ENCODE measurements at places on chromosomes 13 and 19. TPM values are rescaled to one million over a fixed set of nuclear protein-coding genes. Genes with fewer than 3 reads are reported as not detected.
A peak's percentile ranks its signal among the peaks of the same experiment; 100 is the strongest.

DNA sequence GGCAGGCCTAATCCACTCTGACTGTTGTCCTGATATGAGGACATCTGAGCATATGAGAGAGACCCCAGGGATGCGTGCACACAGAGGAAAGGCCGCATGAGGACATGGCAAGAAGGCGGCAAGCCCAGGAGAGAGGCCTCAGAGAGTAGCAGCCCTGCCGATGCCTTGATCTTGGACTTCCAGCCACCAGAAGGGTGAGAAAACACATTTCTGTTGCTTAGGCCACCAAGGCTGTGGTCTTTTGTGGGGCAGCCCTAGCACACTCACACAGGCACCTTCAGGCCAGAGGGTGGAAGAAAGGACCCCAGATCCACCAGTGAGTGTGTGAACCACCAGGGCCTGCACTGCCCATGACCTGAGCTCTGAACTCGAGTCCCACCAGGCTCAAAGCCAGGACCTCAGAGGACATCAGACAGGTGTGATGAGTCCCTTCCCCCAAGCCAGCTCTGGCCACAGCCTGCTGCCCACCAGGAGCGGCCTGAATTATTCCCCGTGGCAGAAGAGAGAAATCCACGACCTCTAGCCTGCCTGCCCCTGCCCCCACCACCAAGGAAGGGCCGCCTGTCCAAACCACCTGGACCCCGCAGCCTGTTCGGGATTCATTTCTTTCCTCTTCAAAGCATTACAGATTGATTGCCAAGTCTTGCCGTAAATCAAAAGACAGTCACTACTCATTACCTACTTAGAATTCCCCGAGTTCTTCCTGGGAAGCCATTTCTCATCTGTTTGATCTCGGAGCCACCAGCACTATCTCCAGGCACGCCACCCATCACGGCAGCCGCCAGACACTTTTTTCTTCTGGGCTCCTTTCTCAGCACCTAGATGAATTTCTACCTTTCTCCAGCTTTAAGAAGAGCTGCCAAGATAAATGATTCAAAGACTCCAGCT, 72.2 kb downstream of the CEBPG start:
- DNase-seq = no peak
- no peaks in the 10 kb centered on the region for H3K27me3 ChIP-seq
- H3K4me3 ChIP-seq = no peak overlapping the region
- no peak overlapping the region for H3K27ac ChIP-seq
- peaks cover 40% of the 10 kb centered on the region for H3K36me3 ChIP-seq

The GIPR gene
- 5.1 TPM for total RNA-seq

The EFNB2 gene
- total RNA-seq = 11.6 TPM

The TNFSF13B gene
- total RNA-seq = 3.1 TPM

GRCh38 chr13:48400850-48401291, 12.0 kb downstream of the LPAR6 start:
- peak overlapping the region; percentile 22 for H3K27ac ChIP-seq
- H3K4me1 ChIP-seq = peaks cover 5% of the 10 kb centered on the region
- no peak for DNase-seq
- H3K4me3 ChIP-seq = no peak overlapping the region
- H3K36me3 ChIP-seq = no peaks in the 10 kb centered on the region
- no peaks in the 10 kb centered on the region for H3K27me3 ChIP-seq

The ARL11 gene
- 0.37 TPM for total RNA-seq

DNA sequence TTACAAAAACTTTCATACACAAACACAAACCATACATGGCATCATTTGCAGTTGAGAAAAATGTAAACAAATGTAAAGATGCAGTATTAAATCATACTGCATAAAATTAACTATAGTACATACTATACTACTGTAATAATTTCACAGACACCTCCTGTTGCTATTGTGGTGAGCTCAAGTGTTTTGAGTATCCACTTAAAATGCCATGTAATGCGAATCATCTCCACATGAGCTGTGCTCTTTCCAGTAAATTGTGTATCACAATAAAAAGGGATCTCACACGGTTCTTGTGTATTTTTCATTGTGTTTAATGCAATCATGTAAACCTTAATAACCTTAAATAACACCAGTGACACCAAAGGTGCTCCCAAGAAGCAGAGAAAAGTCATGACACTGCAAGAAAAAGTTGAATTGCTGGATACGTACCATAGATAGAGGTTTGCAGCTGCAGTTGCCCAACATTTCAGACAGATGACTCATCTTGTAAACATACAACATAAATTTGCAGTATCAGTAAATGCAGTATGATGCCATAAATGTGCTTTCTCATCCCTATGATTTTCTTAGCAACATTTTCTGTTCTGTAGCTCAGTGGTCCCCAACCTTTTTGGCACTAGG, 166.6 kb downstream of the RAP2A start:
- DNase-seq = no peak
- H3K4me3 ChIP-seq = no peak overlapping the region
- no peaks in the 10 kb centered on the region for H3K4me1 ChIP-seq
- H3K27ac ChIP-seq = no peak overlapping the region

GRCh38 chr19:40685563-40685962, 4.9 kb downstream of the NUMBL start:
- H3K27me3 ChIP-seq = no peaks in the 10 kb centered on the region
- DNase-seq = no peak
- H3K4me1 ChIP-seq = peaks cover 34% of the 10 kb centered on the region
- H3K27ac ChIP-seq = no peak overlapping the region
- peaks cover 63% of the 10 kb centered on the region for H3K36me3 ChIP-seq

DNA sequence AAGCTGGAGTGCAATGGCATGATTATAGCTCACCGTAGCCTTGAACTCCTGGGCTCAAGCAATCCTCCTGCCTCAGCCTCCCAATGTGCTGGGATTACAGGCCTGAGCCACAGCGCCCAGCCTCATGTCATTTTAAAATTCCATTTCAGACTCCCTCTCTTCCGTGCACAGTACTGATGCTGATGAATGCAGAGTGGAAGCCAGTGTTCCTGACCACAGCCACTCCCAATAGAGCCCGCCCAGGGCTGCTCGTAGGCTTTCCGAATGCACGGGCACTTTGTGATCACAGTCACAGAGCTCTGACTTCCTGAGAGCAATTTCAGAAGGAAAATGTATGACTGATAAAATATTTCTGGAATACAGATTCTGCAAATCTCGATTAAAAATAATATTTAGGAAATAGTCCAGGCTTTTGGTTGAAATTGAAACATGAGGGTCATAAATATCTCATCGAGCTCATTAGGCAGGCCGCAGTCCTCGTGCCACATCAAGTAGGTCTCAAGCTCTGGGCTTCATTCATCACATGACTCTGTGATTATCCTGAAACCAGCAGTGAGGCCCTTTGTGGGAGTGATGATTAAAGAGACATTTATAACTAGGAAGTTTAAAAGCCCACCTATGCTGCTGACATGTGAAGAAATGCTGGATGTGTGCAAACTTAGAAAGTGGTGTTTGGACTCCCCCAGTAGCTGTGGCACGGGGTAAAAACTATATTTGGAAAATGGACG, 38.9 kb upstream of the AMER2 start:
- H3K27ac ChIP-seq = no peak overlapping the region
- H3K27me3 ChIP-seq = no peaks in the 10 kb centered on the region
- H3K4me3 ChIP-seq = no peak overlapping the region
- H3K36me3 ChIP-seq = no peaks in the 10 kb centered on the region
- no peaks in the 10 kb centered on the region for H3K4me1 ChIP-seq
- DNase-seq = no peak

DNA sequence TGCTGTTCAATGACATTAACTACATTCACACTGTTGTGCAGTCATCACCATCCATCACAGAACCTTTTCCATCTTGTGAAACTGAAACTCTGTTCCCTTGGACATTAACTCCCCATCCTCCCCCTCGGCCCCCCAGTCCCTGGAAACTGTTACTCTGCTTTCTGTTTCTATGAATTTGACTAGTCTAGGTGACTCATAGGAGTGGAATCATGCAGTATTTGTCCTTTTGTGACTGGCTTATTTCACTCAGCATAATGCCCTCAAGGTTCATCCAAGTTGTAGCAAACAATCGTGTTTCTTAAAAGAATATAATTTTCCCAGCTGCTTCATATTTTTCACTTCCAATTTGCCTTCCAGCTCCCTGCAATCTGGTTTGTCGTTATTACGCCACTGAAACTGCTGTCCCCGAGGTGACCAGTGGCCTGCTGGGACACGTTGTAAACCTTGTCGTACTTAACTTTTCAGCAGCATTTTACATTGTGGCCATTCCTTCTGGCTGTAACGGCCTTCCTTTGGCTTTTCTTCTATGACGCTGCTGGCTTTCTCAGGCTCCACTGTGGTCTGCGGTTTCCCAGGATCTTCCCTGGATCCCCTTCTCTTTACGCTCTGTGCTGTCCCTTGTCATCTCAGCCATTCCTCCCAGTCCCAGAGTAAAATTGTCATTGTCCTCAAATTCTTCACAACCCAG, 74.0 kb downstream of the DHRS12 start:
- H3K4me1 ChIP-seq = peaks cover 53% of the 10 kb centered on the region
- no peak overlapping the region for H3K4me3 ChIP-seq
- peaks cover 7% of the 10 kb centered on the region for H3K36me3 ChIP-seq
- H3K27ac ChIP-seq = peak overlapping the region; percentile 66
- H3K27me3 ChIP-seq = no peaks in the 10 kb centered on the region
- DNase-seq = peak; percentile 78

GRCh38 chr19:18785179-18786124, 5.7 kb downstream of the COMP start:
- peak; percentile 82 for DNase-seq
- H3K27me3 ChIP-seq = peaks cover 53% of the 10 kb centered on the region
- H3K4me3 ChIP-seq = peak overlapping the region; percentile 32
- peaks cover 50% of the 10 kb centered on the region for H3K4me1 ChIP-seq

The LIM2 gene
- not detected for total RNA-seq

The NUP58 gene
- 86.3 TPM for total RNA-seq

DNA sequence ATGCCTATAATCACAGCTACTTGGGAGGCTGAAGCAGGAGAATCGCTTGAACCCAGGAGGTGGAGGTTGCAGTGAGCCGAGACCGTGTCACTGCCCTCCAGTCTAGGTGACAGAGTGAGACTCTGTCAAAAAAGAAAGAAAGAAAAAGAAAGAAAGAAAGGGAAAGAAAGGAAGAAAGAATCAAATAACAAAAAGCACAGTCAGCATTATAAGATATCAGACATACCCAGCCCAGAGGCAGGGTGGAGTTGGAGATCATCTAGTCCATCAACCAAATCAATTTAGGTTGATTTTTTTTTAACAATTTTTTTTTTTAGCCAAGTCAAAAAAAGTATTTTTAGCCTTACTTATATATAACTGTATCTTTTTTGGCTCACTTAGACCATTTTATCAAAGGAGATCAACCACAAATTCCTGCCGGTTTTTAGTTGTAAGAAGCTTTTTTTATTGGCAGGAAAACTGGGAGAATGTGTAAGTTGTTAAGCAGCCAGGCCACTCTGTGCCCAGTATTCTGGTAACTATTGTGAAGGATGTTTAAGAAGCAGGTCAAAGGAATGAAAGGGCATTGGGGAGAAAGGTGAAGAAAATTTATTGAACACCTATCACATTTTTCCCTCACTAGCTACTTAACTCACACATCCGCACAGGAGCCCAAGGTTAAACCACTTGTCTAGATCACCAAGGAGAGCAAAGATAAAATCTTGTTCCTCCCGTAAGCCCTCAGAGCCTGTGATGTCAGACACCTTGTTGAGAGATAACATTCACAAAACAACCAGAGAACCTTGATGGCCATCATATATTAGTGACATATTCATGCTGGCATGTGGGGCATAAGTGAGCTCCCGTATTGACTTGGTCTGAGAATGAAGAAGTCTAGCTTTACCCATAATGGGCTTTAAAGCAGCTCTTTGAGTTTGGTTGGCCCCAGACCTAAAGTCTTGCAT, 91.8 kb downstream of the COL4A2 start:
- H3K4me3 ChIP-seq = no peak overlapping the region
- H3K36me3 ChIP-seq = no peaks in the 10 kb centered on the region
- DNase-seq = no peak
- H3K4me1 ChIP-seq = peaks cover 49% of the 10 kb centered on the region
- peak overlapping the region; percentile 90 for H3K27ac ChIP-seq

DNA sequence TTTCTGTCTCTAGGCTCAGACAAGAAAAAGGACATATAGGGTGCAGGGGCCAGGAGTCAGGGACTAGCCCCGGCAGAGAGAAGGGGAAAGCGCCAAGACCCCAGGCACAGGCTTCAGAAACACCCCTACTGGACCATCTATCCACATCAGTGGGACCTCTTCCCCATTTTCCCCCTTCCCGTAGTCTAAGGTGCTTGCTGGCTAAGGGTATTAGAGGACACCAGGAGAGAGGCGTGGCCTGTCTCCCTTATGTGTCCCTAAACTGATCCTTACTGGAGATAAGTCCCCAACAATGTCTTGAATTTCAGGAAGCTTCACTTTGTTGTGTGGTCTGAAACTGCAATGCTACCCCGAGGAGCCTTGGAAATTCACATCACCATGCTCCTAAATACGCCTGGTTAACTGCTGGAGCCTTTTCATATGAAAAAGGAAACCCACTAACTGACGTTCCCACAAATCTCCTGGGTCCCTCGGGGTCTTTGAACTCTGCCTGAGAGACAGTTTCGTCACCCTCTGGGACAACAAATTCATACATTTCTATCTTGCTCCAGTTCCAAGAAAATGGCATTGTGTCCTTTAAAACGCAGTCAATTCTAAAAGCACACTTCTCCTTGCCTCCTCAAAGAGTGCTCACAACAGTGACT, 197.7 kb downstream of the COL4A1 start:
- H3K27me3 ChIP-seq = no peaks in the 10 kb centered on the region
- H3K36me3 ChIP-seq = no peaks in the 10 kb centered on the region
- peak overlapping the region; percentile 75 for H3K27ac ChIP-seq
- DNase-seq = no peak
- peaks cover 13% of the 10 kb centered on the region for H3K4me1 ChIP-seq

GRCh38 chr19:13117772-13118423, at the start of gene NACC1:
NACC1 (plus strand) TSS chr19:13118264; CDS start chr19:13135208, 16,944 bp downstream.
- peaks cover 59% of the 10 kb centered on the region for H3K4me1 ChIP-seq
- peak; percentile 90 for DNase-seq
- H3K27ac ChIP-seq = peak within 1 kb of the TSS; percentile 80
- H3K4me3 ChIP-seq = peak within 1 kb of the TSS; percentile 96

The CADM4 gene
- 4.9 TPM for total RNA-seq

- H3K36me3 ChIP-seq = peaks cover 2% of the 10 kb centered on the region
- no peak for DNase-seq
- H3K27me3 ChIP-seq = no peaks in the 10 kb centered on the region
- H3K27ac ChIP-seq = no peak overlapping the region
- H3K4me3 ChIP-seq = no peak overlapping the region
Observed at GRCh38 chr19:21513651-21514050, 8.2 kb downstream of the ZNF429 start.

GRCh38 chr13:107866032-107866940, 349.1 kb downstream of the LIG4 start:
- H3K4me3 ChIP-seq = peak overlapping the region; percentile 52
- H3K4me1 ChIP-seq = peaks cover 32% of the 10 kb centered on the region
- no peaks in the 10 kb centered on the region for H3K36me3 ChIP-seq

The KLK7 gene
- not detected for total RNA-seq

- H3K36me3 ChIP-seq = no peaks in the 10 kb centered on the region
- peaks cover 13% of the 10 kb centered on the region for H3K27me3 ChIP-seq
- no peak for DNase-seq
- peaks cover 12% of the 10 kb centered on the region for H3K4me1 ChIP-seq
- peak overlapping the region; percentile 31 for H3K4me3 ChIP-seq
Observed at GRCh38 chr19:39307822-39308530, 11.8 kb downstream of the IFNL1 start.
